Activated naive CD8-positive, alpha-beta T cell treated with anti-CD3 and anti-CD28 coated beads, Interleukin-2, amount 10 ng/mL, durations not matched to agents 7 days and 5 days (primary cell): ENCODE measurements at places on chromosomes 16 and 17. TPM values are rescaled to one million over a fixed set of nuclear protein-coding genes. Genes with fewer than 3 reads are reported as not detected.
A peak's percentile ranks its signal among the peaks of the same experiment; 100 is the strongest.

SSTR5 gene
- total RNA-seq: not detected

IRX6 gene
- not detected for total RNA-seq

EMP2 gene
- not detected for total RNA-seq

TOM1L1 gene
- total RNA-seq: not detected

TBC1D3 gene
- not detected for total RNA-seq

CRHR1 gene
- not detected for total RNA-seq

DNA sequence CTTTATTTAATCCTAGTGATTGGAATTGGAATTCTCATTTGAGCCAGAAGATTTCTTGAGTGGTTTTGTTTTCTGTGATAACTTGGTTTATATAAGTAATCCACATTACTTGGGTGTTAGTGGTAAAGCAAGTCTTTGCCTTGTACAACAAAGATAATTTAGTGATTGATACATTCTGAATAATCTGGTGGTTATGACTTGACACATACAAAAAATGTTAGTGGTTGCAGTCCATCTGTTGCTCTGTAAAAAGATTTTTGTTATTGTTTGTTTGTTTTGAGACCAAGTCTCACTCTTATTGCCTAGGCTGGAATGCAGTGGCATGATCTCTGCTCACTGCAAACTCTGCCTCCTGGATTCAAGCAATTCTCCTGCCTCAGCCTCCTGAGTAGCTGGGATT, 13.2 kb downstream of the OMG start:
- H3K27ac ChIP-seq: no peak overlapping the region
- no peak for DNase-seq

DNA sequence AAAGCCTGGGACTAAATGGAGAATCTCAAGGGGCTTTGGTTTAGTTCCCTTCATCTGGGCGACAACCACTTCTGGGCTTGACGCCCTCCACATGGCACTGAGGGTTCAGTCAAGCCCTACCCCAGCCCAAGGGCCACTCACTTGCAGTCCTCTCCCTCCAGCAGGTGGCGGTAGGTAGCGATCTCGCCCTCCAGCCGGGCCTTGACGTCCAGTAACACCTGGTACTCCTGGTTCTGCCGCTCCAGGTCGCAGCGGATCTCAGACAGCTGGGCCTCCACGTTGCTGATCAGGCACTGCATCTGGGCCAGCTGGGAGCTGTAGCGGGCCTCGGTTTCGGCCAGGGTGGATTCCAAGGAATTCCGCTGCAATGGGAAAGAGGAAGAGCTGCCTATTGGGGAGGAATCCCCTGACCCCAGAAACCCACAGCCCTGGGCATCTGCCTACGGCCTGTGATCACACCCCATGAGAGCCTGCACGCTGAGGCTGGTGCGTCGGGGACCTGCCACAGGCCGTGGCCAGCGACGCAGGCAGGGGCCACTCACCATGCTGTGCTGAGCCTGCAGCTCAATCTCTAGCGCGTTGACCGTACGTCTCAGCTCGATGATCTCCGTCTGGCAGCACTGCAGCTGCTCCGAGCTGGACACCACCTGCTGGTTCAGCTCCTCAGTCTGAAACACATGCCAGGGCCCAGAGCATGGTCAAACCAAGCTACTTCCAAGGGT, 2.7 kb downstream of the KRT36 start:
- H3K4me3 ChIP-seq: no peak overlapping the region
- H3K4me1 ChIP-seq: peaks cover 5% of the 10 kb centered on the region
- peaks cover 4% of the 10 kb centered on the region for H3K27me3 ChIP-seq
- peak; percentile 49 for DNase-seq
- no peak overlapping the region for H3K27ac ChIP-seq
- H3K36me3 ChIP-seq: no peaks in the 10 kb centered on the region

DNA sequence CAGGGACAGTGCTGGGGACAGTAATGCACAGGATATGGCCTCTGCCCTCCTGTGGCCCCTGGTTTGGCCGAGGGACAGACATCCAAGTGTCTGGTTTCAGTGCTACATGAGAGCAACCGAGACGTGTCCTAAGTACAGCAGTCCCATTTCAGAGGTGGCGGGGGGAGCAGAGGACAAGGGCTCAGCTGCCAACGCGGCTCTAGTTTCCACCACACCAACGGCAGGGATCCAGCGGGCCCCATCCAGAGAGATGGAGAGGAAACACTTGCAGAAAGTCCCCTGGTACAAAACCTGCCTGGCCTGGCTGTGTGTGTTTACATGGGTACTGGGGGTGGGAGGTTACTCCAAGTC, 125.8 kb upstream of the SMURF2 start:
- H3K4me1 ChIP-seq: peaks cover 10% of the 10 kb centered on the region
- no peaks in the 10 kb centered on the region for H3K27me3 ChIP-seq
- H3K27ac ChIP-seq: no peak overlapping the region
- no peak overlapping the region for H3K4me3 ChIP-seq

DNA sequence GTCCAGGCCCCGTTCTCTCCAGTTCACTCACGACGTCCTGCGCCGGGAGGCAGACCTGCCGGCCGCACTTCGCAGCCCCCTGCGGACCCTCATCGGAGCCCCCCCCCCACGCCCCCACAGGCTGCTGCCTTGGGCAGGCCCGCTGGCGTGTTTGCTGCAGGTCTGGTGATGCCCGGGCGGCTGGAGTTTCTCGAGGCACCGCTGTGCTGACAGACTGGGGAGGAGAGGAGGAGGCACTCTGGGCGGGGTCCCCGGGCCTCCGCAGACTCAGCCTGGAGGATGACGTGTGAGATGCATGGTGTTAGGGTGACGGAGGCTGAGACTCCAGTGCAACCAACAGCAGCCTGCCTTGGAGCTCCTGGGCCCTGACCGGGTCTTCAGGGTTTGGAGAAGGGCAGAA, 24.1 kb downstream of the BAIAP2 start:
- no peaks in the 10 kb centered on the region for H3K27me3 ChIP-seq
- no peaks in the 10 kb centered on the region for H3K36me3 ChIP-seq
- no peak for DNase-seq
- H3K4me1 ChIP-seq: no peaks in the 10 kb centered on the region

DNA sequence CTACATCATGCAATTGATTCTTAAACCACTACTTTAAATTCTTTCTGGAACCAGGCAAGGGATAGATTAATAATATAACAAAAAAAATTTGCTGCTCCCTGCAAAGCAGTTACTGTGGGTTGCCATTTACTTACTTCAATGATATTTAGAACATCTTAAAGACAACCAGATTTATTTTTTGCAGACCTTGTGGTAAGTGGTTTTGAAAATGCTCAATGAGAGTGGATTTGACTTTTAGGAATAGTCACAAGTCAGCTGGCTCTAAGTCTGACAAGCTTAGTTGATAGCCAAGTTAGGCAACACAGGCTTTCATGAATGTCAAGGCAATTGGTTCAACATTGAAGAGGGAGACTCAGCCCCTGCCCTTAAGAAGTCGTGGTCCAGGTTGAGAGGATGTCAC, 11.8 kb downstream of the MARCHF10 start:
- peaks cover 8% of the 10 kb centered on the region for H3K4me1 ChIP-seq

GRCh38 chr16:67019171-67019570, 9.8 kb upstream of the CBFB start:
- H3K27me3 ChIP-seq: peaks cover 6% of the 10 kb centered on the region
- no peak overlapping the region for H3K4me3 ChIP-seq
- no peak overlapping the region for H3K27ac ChIP-seq
- no peaks in the 10 kb centered on the region for H3K36me3 ChIP-seq

GRCh38 chr17:29444589-29444988, 54.4 kb downstream of the TAOK1 start:
- H3K4me1 ChIP-seq: peaks cover 14% of the 10 kb centered on the region
- no peak overlapping the region for H3K4me3 ChIP-seq
- H3K27me3 ChIP-seq: no peaks in the 10 kb centered on the region
- no peak overlapping the region for H3K27ac ChIP-seq

- no peak overlapping the region for H3K4me3 ChIP-seq
- peaks cover 4% of the 10 kb centered on the region for H3K36me3 ChIP-seq
- no peak for DNase-seq
Measured at GRCh38 chr16:56711862-56712261, 18.1 kb upstream of the NUP93 start.

GRCh38 chr17:47902039-47902744, 6.2 kb downstream of the SP2 start:
- H3K4me3 ChIP-seq: no peak overlapping the region
- H3K4me1 ChIP-seq: peaks cover 20% of the 10 kb centered on the region
- H3K27me3 ChIP-seq: no peaks in the 10 kb centered on the region
- peaks cover 8% of the 10 kb centered on the region for H3K36me3 ChIP-seq
- no peak for DNase-seq

GRCh38 chr16:21197112-21197511, 14.3 kb downstream of the ZP2 start:
- H3K4me3 ChIP-seq: no peak overlapping the region
- no peak overlapping the region for H3K27ac ChIP-seq
- no peaks in the 10 kb centered on the region for H3K36me3 ChIP-seq
- no peaks in the 10 kb centered on the region for H3K4me1 ChIP-seq
- DNase-seq: no peak
